ENCODE measurements at places on chromosomes 6 and 20.

DNA sequence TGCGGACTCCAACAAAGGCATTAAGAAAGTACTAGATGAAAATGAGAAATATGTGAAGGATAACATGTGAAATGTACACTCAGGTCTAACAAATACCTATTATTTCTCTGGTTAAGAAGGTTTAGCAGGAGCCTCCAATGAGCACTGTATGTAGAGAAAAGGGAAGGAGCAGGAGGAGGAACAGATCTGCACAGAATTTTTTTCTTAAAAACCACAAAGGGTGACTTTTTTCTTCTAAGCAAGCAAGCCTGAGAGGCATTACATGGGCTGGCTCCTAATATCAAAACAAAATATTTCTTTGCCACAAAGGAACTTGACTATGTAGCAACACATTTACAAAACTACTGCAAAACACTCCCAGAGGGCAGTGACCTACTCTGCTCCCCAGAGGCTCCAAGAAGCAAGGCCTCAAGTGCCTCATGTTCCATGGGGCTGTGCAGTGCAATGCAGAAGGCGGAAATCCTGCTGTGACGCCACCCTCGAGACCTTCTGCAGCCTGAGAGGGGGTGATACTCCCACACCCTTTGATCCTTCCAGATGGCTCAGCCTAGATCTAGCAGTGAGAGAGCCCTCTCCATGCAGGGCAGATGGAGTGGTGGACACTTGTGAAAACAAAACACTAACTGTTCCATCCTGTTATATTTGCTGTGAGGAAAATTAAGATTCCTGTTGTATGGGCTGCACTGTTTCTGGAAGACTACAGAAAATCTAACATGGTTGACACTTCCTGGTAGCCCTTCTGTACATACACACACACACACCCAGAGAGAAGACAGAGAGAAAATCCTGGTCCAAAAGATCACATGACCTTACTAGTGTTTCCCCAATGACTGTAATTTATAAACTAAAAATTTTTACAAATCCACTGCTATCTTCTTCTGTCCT is 36.0 kb upstream of the SMIM29 start:
- DNase-seq: peak; percentile 91

DNA sequence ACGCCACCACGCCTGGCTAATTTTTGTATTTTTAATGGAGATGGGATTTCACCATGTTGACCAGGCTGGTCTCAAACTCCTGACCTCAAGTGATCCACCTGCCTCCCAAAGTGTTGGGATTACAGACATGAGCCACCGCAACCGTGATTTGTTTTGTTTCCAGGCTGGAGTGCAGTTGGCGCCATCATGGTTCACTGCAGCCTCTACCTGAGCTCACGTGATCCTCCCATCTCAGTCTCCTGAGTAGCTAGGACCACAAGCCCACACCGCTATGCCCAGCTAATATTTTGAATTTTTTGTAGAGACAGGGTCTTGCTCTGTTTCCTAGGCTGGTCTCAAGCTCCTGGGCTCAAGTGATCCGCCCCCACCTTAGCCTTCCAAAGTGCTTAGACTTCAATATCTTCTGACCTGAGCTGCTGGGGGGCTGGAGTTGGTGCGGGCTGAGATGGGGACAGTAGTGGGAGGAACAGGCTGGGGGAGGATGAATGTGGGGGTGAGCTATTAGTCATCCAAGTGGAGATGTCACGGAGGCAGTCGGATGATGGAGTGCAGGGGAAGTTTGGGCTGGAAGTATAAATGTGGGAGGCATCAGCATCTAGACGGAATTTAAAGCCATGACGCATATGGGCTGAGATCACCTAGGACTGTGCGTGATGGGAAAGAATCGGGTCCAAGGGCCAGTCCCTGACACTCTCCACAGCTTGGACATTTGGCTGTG is 23.1 kb upstream of the ZMYND8 start:
- no peak for DNase-seq

DNA sequence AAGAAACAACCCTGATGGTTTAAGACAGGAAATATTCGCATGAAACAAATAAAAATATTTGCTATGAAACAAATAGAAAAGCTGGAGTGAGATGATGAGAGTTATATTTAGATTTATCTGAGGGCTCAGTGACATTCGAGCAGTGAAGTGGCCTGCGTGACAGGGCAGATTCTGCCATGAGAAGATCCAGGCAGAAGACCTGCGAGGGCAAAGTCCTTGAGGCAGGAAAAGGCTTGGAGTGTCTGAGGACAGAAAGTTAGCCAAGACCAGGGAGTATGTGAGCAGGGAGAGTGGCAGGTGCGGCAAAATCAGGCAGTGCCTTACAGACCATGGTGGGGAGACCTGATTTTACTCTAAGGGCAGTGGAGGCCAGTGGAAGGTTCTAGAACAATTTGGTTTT is 66.9 kb upstream of the RIN2 start:
- DNase-seq: no peak

DNA sequence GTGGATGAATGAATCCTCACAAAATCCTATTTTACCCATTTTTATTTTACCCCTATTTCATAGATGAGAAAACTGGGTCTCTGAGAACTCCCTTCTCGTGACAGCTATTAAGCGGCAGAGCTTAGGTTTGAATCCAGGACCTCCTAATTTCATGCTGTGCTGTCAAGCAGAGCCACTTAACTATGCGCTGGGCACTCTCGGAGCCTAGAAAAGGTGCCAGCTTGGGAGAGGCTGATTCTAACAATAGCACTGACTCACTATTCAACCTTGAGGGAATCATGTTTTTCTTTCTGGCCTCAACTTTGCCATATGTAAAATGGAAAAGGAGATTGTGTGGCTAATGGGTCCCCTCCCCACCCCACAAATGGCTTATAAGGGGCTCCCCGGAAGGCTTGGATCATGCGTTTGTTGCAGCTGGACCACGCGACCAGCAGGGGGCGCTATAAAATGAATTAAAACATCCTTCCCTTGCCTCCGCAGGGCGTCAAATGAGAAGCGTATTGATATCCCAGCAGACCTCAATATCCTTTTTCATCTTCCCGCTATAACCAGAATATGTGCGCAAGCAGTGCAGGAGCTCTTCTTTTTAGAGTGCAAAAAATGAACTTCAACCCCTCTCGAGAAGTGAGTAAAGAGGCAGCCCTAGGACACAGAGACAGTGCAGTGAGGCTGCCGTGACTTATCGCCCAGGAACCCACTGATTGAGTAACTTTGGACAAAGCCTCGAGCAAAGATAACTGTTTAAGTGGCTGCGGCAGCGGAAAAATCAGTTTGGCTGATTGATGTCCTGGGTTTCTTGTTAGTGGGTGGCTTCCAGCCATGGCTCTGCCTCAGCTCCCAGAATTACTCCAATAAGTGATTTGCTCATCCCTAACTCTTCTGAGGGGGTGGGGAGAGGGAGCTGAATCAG is 12.8 kb upstream of the PDYN start:
- peak; percentile 7 for DNase-seq

DNA sequence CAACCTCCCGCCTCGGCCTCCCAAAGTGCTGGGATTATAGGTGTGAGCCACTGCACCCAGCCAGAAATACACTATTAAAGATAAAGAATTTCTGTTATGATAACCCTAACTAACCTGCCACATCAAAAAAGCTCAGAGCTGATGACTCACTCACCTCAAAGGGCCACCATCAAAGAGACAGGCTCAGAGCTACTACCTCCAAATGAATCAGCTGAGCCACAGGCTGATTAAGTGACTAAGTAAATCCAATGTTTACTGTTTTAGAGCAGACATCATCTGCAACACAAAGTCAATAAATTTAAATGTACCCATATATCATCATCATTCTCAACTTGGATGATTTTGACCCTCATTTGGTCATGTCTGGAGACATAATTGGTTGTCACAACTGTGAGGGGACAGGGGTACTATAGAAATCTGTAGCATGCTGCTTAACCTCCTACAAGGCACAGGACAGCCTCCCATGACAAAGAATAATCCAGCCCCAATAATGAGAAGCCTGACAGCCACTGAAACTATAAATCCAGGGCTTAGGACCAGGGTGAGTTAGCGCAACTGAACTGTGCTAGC is 106.5 kb downstream of the ATP9A start:
- DNase-seq: no peak

GRCh38 chr6:130863415-130864230 is 36.4 kb downstream of the SMLR1 start:
- DNase-seq: no peak
